ENCODE measurements at places on chromosomes 4 and X. TPM values are rescaled to one million over a fixed set of nuclear protein-coding genes. Genes with fewer than 3 reads are reported as not detected.

GRCh38 chr4:4918067-4918466 is 58.6 kb downstream of the MSX1 start:
- no peak for DNase-seq

GRCh38 chrX:1321674-1322073 is 14.9 kb upstream of the IL3RA start:
- no peak for DNase-seq

DNA sequence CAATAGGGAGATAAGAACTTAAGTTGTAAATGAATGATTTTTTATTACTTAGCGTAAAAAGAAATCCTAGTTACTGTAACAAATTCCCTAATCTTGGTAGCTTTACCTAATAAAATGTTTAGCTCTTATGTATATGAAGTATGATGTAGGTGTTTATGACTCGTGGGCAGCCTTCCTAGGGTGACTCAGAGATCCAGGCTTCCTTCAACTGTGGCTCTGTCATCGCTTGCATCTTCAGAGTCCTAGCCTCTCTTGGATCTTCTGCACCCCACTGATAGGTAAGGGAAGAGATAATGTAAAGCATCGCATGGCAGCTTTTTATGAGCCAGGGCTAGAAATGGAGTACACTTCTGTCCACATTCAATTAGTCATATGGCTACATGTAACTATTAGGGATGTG is 165.6 kb upstream of the GLRA2 start:
- no peak for DNase-seq

DNA sequence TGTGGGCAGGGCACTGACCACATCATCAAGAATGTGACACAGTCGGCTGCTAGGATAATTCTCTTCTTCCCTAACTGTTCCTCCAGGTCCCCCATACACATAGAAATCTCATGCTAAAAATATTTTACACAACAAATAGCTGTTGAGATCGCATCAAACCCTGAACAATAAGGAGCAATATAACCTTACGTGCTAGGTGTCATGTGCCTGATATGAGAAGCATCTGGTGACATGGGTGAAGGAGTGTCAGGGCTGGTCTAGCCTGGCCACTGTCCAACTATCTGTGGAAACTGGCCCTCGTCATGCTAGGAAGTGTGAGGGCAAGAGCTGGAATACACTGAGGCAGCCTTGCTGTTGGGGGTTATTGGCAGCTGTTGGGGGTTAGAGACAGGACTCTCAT is 167.3 kb upstream of the PGRMC2 start:
- no peak for DNase-seq

GRCh38 chrX:10177004-10177396 is 20.2 kb downstream of the CLCN4 start:
- DNase-seq = no peak

- DNase-seq = no peak
These were observed 405.9 kb upstream of the PITX2 start for GRCh38 chr4:111028795-111029194.

GRCh38 chr4:146370841-146371240 is 150.9 kb downstream of the SLC10A7 start:
- DNase-seq = no peak

DNA sequence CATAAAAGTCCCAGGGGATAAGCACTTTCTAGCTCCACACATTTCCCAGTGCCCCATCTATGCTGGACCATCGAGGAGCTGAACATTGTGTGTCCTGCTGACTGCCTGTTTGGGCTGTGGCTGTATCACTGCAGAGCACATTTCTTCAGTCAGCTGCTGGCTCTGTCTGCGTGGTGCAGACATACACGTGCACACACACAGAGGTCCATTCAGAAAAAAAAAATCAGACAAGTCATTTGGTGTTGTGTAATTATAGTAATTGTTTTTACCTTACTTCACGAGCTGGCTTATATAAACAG is 1.1 kb upstream of the PDLIM3 start:
- DNase-seq = no peak

GRCh38 chr4:31175242-31175910 is 455.2 kb downstream of the PCDH7 start:
- DNase-seq = no peak

GRCh38 chr4:43567644-43568043 is 675.1 kb downstream of the GRXCR1 start:
- no peak for DNase-seq

GRCh38 chr4:55730280-55730931 is 89.2 kb upstream of the EXOC1L start:
- DNase-seq = no peak

GRCh38 chr4:23779839-23780238 is 110.0 kb downstream of the PPARGC1A start:
- no peak for DNase-seq

The RADX gene
- total RNA-seq = 6.9 TPM

The TRMT44 gene
- total RNA-seq = 35.3 TPM

The NIPAL1 gene
- total RNA-seq = 0.80 TPM

The ARAP2 gene
- total RNA-seq = 94.3 TPM

The MAGEB2 gene
- total RNA-seq = not detected

The NLRP2B gene
- total RNA-seq = not detected

The SLC25A14 gene
- total RNA-seq = 12.4 TPM

The MAGEC2 gene
- total RNA-seq = not detected

The GAGE13 gene
- total RNA-seq = not detected

The PPBP gene
- 1.3 TPM for total RNA-seq

The NUP62CL gene
- total RNA-seq = 4.0 TPM
